ENCODE measurements at places on chromosomes 7 and 10. TPM values are rescaled to one million over a fixed set of nuclear protein-coding genes. Genes with fewer than 3 reads are reported as not detected.

DNA sequence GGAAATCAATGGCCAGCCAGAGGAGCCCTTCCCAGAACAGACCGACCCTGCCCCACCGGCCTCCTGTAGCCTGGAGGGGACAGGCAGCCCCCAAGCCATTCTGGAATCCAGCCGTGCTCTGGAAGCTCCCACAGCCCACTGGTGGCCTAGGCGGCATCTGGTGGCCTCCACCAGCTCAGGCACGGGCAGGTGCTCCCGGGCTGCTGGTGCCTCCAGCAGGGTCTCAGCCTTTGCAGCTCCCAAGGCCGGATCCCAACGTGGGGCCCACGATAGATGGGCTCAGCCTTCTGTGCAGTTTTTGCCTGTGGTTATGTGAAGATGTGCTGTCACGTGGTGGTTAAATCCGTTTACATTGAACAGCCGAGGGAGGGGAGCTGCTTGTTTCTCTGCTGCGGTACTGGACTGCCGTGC is 44.4 kb downstream of the JAKMIP3 start:
- DNase-seq: no peak

DNA sequence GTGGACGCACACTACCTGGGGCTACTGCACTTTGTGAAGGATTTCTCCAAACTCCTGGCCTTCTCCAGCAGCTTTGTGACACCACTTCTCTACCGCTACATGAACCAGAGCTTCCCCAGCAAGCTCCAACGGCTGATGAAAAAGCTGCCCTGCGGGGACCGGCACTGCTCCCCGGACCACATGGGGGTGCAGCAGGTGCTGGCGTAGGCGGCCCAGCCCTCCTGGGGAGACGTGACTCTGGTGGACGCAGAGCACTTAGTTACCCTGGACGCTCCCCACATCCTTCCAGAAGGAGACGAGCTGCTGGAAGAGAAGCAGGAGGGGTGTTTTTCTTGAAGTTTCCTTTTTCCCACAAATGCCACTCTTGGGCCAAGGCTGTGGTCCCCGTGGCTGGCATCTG is 14.0 kb downstream of the GPR146 start:
- DNase-seq: no peak

DNA sequence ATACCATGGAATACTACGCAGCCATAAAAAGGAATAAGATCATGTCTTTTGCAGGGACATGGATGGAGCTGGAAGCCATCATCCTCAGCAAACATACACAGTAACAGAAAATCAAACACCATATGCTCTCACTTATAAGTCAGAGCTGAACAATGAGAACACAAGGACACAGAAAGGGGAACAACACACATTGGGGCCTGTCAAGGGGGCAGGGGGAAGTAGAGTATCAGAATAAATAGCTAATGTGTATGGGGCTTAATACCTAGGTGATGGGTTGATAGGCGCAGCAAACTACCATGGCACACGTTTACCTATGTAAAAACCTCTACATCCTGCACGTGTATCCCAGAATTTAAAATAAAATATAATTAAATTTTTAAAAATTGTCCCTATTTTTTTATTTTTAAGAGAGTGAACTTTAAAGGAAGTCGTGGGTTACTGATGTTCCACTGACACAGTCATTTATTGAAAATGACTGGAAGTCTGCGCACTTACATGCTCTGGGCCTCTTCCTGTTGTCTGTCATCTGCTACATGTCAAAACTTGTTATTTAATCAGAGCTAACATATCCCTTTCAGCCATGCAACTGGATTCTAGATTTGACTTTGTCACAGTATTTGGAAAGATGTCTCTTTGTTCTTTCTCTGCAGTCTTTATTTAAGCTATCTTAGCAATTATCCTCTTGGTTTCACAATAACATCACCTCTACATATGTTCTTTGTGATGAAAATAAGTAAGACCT is 73.7 kb upstream of the ABCB5 start:
- no peak for DNase-seq

DNA sequence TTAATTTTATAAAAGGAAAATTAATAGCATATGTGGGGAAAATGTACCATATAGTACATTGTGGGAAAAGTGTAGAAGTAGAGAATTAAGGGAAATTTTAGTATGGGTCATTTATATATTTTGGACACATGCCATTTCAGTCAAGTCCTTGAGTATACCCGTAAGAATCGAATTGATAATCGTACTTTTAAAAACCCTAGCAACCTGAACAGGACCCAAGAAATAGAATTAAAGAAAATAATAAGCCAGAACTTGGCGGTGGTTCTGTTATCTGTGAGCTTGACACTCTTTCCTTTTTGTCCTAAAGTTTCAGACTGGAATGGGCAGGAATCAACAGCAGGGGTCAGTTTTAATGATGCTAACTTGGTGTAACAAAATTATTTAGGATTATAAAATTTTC is 221.0 kb downstream of the CDK14 start:
- no peak for DNase-seq

DNA sequence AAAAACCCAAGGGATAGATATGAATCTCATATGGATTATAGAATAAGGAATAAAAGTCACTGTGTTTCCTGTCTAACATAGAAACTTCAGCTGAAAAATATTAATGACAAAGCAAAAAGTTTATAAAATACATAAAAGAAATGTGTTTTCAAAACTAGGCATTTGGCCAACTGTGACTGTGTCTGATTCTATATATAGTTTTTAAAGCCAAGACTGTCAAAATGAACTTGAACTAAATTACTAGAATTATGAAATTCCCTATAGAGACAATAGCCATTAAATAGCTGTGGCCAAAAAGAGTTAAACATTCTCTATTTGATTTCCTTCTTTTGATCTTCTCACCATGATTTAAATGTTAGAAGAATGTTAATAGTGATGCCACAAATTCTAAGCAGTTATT is 311.2 kb upstream of the SEMA3D start:
- no peak for DNase-seq

GRCh38 chr7:41822259-41822817 is 119.4 kb upstream of the INHBA start:
- no peak for DNase-seq

- DNase-seq: no peak
These were observed 750.2 kb downstream of the KCNMA1 start for GRCh38 chr10:76887223-76888010.

DNA sequence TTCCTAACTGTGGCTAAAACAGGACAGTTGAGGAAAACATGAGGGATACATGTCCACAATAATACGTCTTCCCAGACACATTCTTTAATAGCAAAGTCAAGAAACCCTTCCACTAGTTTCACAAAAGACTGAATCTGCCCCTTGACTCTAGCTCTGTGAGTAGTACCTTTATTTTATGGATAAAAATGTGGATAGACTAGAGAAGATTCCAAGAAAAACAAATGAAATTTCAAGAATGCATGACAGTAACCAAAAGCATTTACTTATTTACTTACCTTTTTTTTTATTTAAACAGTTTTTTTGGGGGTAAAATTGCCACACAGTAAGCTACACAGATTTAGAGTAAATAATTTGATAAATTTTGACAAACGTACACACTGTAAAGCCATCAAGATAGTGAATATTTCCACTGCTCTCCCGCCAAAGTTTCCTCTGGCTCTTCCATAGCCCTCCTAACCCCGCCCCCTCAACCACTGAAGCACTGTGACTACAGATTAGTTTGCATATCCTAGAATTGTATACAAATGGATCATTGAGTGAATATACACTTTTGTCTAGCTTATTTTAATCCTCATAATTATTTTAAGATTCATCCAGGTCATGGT is 420.4 kb upstream of the ZMIZ1 start:
- DNase-seq: no peak

- no peak for DNase-seq
These were observed 60.0 kb upstream of the NKX6-2 start for GRCh38 chr10:132845780-132846595.

DNA sequence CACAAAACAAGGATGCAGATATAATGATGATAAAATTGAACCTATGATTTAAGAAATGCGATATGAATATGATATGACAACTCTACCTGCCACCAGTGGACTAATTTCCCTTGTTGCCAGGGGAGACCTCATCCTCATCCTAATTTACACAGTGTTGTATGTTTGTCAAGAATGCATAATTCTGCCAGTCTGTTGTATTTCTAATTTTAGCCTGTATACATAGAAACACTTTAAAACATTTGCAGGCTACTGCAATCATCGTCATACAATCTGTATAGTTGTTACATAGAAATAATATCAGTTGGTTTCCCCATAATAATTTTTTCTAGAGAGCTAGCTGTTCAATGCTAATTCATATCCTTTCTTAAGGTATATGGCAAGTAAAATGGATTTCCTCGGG is 274.2 kb downstream of the DPP6 start:
- no peak for DNase-seq

GRCh38 chr10:114525368-114525949 is 121.2 kb upstream of the AFAP1L2 start:
- no peak for DNase-seq

GRCh38 chr7:70771451-70771850 is 360.5 kb upstream of the GALNT17 start:
- no peak for DNase-seq

DNA sequence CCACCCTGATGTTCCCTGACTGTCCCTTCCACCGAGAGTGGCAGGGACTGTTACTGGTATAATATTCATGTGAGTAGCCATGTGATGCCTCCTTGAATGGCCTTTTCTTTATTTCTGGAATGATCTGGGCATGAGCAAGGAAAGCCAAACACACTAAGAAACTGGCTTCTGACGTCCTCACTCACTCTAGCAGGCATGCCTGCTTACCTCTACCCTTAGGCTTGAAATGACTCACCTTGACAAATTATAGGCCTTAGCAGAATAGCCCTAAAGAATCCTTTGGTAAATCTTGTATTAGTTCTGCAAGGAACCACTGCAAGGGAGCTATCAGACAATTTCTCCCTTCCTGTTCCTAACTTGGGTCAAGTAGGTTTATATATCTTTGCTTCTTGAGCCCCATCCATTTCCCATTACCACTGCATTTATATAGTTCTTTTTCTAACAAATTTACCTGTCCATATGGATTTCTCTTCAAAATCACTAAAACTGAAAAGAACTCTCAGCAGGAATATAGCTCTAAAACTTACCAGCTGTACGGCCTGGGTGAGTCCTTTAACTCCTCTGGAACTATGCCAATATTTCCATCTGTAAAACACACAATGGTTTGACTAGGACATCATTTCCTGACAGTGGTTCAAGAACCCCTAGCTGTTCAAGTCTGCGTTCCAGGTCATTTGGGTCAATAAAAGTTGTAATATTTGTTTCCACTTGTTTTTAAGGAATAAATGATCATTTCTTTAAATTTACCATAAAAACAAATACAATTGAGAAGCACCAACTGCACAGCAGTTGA is 13.0 kb upstream of the NDUFA5 start:
- DNase-seq: no peak

DNA sequence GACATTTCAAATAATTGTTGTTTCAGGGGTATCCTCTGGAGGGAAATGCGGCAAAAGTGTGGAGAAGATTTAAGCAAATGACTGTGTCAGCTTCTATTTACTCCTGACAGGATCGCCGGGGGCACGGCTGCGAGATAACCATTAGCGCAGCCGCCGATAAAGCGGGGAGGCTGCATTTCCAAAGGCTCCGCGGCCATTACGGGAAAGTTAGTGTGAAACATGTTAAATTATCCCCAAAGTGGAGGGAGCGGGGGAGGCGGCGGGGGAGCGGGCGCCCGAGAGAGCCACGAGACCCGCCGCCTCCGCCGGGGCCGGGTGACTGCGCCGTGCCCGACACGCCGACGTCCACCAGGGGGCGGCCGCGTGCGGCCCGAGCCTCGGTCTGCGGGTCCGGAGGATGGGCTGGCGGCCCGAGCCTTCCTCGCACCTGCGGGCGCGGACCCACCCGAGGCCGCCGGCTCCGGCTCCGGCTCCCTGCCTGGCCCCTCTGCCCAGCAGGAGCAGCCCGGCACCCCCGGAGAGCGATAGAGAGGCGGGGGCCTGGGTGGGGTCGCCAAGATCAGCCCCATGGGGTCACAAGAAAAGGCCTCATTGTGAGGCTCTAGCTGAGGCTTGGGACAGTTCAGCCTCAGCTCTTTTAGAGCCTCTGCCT is 74.4 kb upstream of the PAX2 start:
- DNase-seq: no peak

DNA sequence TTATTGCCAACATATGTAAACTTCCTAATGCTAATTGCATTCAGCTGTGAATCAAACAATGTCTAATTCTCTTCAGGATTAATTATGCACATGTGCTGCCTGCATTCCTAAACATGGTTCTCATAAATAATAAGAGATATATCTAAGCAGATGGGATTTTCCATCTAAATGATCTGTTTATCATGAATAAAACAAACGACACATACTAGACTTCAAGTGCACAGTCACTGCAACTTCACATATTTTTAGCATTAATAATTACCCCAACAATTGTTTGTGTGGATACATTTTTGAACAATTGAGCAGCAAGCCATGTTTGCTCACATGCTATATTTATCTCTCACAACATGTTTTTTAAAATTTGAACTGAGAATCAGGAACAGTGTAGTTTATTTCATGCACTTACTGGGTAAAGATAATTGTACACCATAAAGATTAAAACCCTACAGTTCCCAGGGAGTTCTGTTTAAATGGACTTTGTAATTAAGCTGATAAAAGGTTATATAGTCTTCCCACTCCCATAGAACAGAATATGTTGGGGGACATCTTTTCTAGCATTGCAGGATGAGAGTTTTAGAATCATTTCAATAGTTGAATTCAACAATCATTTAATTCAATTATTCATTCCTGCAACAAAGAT is 378.5 kb downstream of the MDFIC start:
- no peak for DNase-seq

GRCh38 chr7:120033114-120033513 is 239.9 kb upstream of the KCND2 start:
- no peak for DNase-seq

- no peak for DNase-seq
These were observed 22.5 kb upstream of the ENO4 start for GRCh38 chr10:116826803-116827202.

GRCh38 chr10:116450861-116451260 is 23.2 kb downstream of the PNLIPRP3 start:
- DNase-seq: no peak

- no peak for DNase-seq
These were observed 895 bp downstream of the VSTM2A start for GRCh38 chr7:54543051-54543488.

DNA sequence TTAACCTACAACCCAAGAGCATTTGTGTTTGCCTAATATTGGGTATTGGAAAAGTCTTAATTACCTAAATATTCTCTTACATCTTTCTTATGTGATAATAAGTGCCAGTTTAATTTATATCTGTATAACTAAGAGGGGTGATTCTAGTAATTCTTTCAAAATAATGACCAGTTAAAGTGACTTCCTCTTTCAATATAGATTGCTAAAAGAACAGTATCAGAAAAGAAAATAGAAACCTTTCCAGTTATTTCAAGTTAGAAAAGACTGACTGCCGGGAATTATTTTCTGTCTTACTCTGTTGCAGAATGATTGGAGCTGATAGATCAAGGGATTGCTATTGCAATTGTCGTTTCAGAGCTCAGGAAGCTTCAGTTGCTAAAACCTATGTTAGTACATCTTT is 525.0 kb upstream of the SEMA3D start:
- no peak for DNase-seq

Gene NEUROG3
- not detected for total RNA-seq

Gene TSC22D4
- total RNA-seq: 9.7 TPM

Gene C10orf143
- 1.1 TPM for total RNA-seq

Gene HOGA1
- 0.62 TPM for total RNA-seq

Gene DRGX
- total RNA-seq: not detected

Gene NUTM2E
- total RNA-seq: 0.78 TPM

Gene NUDCD3
- 124 TPM for total RNA-seq
